ENCODE measurements at places on chromosomes 5 and 9.

DNA sequence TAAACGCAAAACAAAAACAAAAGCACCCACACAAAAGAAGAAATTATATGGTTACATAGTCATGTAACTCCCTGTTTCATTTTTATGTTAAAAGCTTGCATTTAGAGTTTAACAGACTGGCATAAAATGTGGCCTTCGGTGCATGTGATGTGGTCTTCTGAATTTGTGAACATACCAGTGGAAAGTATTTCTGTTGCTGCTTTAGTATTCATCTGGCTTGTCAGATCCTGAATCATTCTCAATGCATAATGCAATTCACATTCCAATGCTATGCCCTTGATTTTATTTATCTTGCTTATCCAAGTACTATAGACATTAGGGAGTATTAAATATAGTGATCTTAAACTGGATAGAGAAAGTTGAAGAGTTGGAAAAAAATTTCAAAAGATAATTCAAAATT lies 740.2 kb upstream of the ZNF608 start:
- DNase-seq = no peak

DNA sequence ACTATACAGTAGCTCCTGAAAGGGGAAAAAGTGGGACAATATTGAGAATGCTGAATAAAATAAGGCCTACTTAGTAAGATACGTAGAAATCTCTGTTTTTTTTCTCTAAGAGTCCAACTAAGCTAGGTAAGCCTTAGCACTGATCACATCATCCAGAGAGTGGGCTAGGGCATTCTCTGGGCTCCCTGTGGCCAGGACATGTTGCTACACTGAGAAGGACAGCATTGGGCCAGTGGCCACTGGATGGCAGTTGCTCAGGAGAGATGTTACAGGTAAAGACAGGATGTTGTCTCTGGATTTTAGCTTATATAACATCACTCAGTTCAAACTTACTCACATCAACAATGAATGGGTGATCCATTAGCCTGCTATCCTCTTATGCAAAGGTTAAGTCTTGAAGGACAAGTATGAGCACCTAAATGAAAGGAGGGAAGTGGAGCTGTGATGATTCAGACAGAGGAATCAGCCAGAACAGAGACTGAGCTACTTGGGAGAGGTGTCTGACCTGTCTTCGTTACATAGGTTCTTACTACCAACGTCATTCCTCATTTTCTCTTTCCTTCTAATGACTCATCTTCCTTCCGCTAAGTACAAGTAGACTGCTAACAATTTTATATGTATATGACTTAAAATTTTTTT lies 226.6 kb upstream of the ADCY2 start:
- DNase-seq = no peak

DNA sequence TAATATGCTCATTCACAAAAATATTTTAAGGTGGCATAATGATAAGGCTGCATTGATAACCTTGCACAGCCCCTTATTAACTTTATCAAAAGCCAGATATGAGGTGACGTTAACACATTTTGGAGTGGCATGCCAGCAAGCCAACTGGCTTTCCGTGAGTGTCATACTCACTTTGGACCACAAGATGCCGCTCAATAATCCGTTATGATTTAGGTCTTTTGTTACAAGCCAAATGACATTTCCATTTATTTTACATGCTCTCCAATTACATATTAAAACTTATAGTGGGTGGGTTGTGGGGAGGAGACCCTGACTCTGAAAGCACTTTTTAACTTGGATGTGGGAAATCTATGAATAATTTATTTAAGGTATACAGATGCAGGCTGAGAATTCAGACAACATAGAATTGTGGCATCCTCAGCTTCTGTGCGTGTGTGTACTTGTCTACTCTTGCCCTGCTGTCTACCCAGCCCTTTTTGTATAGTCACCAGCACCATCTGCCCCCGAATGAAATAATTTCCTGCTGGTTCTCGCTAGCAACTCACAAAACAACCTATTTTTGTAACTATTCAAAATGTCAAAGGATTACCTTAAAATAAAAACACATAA lies 305.1 kb downstream of the PSAT1 start:
- DNase-seq = no peak

GRCh38 chr5:169826618-169827017 lies 153.7 kb downstream of the INSYN2B start:
- no peak for DNase-seq

DNA sequence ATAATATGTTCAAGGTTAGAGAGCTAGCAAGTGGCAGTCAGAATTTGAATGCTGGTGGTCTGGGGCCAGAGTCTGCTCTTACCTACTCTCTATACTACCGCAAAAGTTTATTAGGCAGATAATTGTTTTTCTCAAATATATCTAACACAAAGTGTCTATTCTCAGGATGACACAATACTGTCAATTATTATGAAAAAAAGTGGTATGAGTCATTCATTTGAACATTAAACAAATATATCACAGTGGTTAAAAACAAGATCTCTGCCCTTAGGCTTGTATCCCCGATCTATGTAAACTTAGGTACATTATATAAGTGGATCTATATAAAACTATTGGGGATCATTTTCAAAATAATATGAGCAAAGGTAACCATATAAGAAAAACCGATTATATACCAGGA lies 354.9 kb downstream of the CETN3 start:
- no peak for DNase-seq

DNA sequence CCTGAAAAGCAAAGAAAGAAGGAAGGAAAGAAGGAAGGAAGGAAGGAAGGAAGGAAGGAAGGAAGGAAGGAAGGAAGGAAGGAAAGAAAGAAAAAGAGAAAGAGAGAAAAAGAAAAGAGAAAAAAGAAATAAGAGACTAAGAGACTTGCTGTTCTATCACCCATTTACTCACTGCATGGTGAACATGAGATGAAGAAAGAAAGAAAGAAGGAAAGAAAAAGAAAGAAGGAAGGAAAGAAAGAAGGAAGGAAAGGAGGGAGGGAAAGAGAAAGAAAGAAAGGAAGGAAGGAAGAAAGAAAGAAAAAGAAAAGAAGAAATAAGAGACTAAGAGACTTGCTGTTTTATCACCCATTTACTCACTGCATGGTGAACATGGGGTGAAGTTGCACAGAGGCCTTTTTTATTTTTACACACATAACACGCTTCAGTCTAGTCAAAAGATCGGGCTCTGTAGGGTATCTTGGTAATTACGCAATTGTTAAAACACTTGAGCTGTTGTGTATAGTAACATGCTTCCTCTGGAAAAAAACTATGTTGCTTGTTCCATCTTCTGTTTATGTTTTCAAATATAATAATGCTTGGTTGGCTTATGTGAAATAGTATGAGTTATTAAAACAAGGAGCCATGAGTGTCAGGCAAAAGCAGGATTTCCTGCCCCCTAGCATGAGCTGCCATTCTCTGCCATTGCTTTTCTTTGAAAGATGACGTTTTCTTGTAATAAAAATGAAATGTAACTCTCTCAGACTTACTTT lies 119.3 kb upstream of the ZNF608 start:
- no peak for DNase-seq

DNA sequence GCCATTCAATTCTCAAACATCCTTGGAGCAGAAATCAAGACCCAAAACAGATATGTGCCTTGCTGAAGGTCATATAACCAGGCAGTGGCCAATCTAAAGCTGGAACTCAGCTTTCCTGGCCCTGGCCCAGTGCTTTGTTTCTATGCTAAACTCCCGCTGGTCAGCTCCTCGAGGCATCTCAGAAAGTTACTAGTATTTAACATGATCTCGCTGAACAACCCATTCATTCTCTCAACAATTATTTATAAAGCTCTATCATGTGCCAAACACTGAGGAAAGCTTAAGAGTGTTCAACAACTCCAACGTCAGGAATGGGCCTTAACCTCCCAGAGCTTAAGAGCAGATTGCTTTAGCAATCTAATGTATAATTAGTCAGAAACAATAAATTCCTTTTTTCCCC lies 54.0 kb downstream of the FOXD1 start:
- DNase-seq = no peak

DNA sequence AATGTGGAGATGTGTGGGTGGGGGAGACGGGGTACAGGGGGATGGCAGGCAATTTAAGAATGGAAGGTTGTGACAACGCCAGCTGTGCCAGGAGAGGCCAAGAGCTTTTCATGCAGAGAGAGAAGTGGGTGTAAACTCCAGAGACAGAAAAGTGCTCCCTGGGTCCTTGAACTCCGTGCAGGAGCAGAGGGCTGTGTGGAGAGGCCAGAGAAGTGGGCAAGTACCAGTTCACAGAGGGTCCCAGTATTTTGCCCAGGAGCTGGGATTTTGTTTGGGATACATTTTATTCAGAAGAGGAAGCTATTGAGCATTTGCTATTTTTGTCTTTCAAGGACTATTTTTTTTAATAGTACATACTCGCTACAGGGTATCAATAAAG lies 19.5 kb upstream of the TCERG1 start:
- DNase-seq = no peak

Measured in CD4-positive, alpha-beta T cell treated with Interleukin-12 subunit alpha and Interleukin-12 subunit beta, for 1 hour (primary cell).